Cortex of kidney (tissue), 1 donor: ENCODE measurements at places on chromosomes 2 and 18.

DNA sequence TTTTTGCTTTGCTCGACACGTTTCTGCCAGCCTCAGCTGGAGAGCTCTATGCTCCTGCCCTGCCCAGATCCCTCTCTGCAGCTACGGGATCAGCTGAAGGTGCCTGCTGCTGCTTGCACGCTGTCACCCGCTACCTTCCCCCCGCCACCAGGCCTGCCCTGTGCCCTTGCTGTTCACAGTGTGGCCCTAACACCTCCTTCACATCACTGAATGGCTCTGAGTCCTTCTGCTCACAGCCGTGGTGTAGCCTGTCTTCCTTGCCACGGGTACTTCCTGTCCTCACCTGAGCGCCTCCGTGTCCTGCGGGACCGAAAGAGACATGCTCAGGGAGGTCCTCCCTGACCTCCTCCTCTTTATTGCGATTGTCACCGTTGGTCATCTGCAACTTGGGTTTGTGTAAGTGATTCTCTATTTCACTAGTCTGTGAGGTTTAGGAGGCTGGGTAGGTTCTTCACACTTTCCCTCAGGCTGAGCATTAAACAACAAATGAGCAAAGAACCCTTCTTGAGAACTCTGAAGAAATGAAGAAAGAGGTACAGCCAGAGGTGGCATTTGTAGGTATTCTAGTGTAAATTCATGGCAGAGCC lies 127.5 kb downstream of the NCK2 start:
- DNase-seq = no peak

DNA sequence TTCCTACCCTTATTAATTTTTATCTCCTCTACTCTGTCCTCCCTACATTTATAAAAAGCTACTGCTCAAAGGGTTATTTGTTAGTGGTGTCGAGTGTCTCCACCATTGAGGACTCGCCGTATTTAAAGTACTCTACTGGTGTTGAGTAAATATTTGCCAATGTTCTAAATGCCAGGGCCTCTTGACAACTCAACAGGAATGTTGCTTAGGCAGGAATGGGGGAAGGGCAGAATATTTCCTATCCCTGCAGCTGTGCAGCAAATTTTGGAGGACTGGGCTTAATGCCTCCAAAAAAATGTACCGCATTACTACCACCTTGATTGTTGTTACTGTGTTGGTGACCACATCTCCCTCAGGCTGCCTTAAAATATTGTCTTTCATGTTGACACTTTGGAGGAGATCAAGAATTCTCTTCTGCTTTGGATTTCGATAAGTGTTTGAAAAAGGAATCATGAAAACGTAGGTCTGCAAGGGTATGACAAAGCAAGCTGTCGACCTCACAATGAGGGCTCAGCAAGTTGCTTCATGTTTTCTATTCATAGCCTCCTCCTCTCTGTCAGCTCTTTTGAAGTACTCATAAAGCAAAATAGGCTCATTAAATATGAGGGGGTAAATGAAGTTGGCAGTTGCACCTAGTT lies 84.3 kb downstream of the EFEMP1 start:
- DNase-seq = no peak

DNA sequence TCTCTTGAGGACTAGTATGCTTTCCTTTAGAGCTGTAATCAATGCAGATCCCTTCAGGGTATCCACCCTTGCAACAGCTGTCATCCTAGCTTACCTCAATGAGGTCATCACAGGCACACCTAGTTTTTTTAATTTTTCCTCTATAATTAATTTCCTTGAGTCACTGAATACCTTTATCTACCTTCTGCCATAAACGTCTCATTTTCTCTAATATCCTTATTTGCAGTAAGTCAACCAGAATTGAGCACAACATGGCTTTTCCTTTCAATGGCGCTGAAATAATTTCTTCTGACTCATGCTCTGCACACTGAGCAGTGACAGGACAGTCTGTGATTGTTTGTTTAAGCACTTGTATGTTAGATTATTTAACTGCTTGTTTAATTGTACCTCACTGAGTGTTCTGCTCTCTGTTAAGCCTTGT lies 49.4 kb downstream of the ETAA1 start:
- no peak for DNase-seq

- no peak for DNase-seq
These were observed 126.7 kb downstream of the TWIST2 start for GRCh38 chr2:238974501-238975166.

DNA sequence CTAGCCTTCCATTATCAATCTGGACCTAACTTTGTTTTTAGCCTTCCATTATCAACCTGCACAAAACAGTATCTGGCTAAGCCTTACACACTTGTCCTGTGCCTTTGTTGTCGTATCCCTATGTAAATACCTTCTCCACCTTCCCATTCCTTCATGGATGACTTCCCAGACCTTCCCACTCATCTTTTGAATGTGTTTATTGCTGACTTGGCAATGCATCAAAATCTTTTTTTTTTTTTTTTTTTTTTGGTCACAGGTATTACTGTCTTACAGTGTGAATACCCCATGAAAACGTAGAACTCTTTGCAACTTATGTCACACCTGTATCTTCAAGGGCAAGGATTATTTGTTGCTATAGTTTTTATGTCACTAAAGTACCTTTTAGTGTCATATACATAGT lies 25.7 kb downstream of the RPE start:
- no peak for DNase-seq

DNA sequence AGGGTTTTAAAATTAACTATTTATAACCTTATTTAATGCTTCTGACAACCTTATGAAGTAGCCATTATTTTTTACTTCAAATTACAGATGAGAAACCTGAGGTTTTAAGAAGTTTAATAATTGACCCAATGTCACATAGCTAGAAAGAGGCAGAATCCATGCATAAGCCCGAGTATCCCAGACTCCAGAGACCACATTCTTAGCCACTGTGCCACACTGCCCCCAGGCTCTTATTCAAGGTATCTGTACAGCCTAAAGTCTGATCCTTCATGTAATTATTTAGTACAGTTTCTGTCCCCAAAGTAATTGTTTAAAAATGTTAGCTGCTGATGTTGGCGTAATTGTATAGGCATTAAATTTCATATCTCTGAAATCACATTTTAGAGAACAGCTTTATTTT lies 124.7 kb upstream of the LRRTM1 start:
- no peak for DNase-seq

- DNase-seq = no peak
These were observed 254.8 kb downstream of the GLI2 start for GRCh38 chr2:120990451-120990871.

DNA sequence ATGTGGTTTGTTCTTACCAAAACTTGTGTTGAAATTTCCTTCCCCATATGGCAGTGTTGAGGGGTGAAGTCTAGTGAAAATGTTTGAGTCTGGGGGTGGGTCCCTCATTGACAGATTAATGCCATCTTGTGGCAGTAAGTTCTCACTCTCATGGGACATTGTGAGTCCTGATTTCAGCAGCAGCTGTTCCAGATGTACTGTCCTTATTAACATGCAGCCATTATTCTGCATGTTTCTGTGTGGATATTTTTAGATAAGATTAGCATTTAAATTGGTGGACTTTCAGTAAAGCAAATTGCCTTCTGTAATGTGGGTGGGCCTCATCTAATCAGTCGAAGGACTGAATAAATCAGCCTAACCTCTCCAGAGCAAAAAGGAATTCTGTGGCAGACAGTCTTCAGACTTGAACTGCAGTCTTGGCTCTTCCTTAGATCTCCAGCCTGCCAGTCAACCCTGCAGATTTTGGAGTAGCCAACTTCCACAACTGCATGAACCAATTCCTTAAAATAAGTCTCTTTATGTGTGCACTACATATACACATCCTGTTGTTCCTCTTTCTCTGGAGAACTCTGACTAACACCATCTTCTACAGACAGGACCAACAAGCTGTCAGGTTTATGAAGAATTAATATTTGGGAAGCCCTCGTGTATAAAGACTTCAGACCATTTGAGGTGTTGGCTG lies 138.7 kb upstream of the ZNF516 start:
- DNase-seq = no peak

GRCh38 chr18:23225503-23225902 lies 90.2 kb downstream of the CABLES1 start:
- DNase-seq = no peak

GRCh38 chr18:74126684-74127655 lies 20.7 kb downstream of the FBXO15 start:
- DNase-seq = no peak

DNA sequence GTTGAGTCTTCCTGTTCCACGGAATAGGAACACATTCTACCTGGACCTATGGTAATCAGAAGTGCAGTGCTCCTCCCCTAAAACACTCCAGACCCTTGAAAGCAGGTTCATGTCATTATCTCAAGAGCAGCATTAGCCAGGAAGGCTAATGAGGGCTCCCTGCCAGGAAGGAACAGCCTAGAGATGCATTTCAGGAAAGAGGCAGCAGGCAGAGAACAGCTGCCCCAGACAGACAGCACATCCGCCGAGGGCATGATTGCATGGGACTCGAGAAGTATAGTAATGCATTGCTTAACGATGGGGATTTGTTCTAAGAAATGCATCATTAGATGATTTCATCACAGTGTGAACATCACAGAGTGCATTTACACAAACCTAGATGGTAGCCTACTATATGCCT lies 171.5 kb downstream of the ALK start:
- no peak for DNase-seq

DNA sequence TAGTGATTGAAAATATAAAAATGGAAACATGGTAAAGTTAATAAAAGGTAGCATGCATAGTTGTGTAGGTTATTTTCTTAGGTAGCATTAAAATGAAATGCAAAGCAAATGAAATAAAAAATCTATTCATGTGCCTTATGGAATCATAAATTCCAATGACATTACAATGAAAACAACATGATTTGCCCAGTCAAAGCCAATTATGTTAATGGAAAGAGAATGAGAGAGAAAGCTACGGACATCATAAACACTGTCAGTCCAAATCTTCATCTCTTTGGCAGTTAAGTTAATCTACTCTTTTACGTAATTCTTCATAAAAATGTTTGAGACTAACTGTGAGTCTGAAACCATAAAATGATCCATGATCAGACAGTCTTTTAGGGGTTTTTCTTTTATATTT lies 636.7 kb upstream of the SYT4 start:
- DNase-seq = no peak

GRCh38 chr2:237295889-237296480 lies 118.0 kb downstream of the COL6A3 start:
- no peak for DNase-seq

GRCh38 chr2:144546933-144547332 lies 27.0 kb upstream of the ZEB2 start:
- DNase-seq = no peak
